ENCODE measurements at places on chromosomes 16 and 17.

- no peak for DNase-seq
- H3K27ac ChIP-seq = no peak overlapping the region
- H3K4me3 ChIP-seq = no peak overlapping the region
- H3K27me3 ChIP-seq = no peaks in the 10 kb centered on the region
- H3K36me3 ChIP-seq = no peaks in the 10 kb centered on the region
- H3K4me1 ChIP-seq = no peaks in the 10 kb centered on the region
Measured at GRCh38 chr16:29192329-29193247, 207.7 kb downstream of the LAT start.

DNA sequence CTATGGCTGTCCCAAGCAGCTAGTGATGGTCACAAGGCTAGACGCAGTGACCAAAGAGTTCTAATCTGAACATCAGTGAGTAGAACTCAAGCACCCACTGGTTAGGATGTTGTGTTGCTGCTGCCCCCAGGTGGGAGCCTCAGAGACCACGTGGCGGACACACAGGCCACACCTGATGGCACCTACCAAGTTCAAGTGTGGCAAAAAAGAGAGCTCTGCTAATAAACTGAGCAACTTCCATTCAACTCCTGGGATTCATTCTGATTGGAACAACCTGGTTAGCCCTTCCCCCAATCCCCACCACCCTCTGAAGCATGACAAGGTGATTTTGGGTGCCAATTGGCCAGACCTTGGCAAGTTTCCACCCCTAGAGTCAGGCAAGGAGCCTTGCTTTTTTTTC lies 3.5 kb upstream of the LCMT1 start:
- no peaks in the 10 kb centered on the region for H3K27me3 ChIP-seq
- no peaks in the 10 kb centered on the region for H3K36me3 ChIP-seq
- peaks cover 4% of the 10 kb centered on the region for H3K4me1 ChIP-seq
- H3K27ac ChIP-seq = no peak overlapping the region

DNA sequence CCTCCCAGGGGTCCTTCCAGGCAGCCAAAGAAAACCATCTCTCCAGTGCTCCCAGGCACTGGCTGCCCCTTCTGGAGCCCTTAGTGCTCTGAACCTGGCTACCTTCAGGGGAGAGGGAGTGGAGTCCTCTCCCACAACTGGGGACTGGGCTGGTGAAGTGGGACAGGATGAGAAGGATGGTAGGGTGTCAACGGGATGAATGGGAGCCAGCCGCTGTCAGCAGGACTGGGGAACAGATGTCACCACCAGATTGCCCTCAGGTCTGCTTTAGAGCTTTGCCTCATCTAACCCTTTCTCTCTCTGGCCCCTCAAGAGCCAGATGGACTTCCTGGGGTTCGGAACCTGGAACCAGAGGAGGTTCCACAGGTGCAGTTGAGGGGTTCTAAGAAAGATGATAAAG lies 488 bp upstream of the SEBOX start:
- DNase-seq = no peak
- no peaks in the 10 kb centered on the region for H3K4me1 ChIP-seq
- H3K4me3 ChIP-seq = no peak overlapping the region

GRCh38 chr16:3773663-3774062 lies 56.3 kb upstream of the TRAP1 start:
- H3K36me3 ChIP-seq = peaks cover 9% of the 10 kb centered on the region
- no peak overlapping the region for H3K4me3 ChIP-seq
- no peaks in the 10 kb centered on the region for H3K27me3 ChIP-seq

- H3K4me3 ChIP-seq = no peak overlapping the region
- H3K36me3 ChIP-seq = no peaks in the 10 kb centered on the region
- H3K27me3 ChIP-seq = no peaks in the 10 kb centered on the region
- H3K4me1 ChIP-seq = peaks cover 15% of the 10 kb centered on the region
- H3K27ac ChIP-seq = peak overlapping the region; percentile 90
Measured at GRCh38 chr17:75636381-75637142, 3.3 kb downstream of the SMIM5 start.

- H3K4me3 ChIP-seq = no peak overlapping the region
- H3K36me3 ChIP-seq = no peaks in the 10 kb centered on the region
- no peak overlapping the region for H3K27ac ChIP-seq
- DNase-seq = no peak
- H3K27me3 ChIP-seq = no peaks in the 10 kb centered on the region
Measured at GRCh38 chr16:57889960-57890751, 80.8 kb downstream of the CNGB1 start.

GRCh38 chr17:59330053-59330942 lies 1.2 kb upstream of the YPEL2 start:
- no peak overlapping the region for H3K4me3 ChIP-seq
- peak; percentile 54 for DNase-seq
- no peaks in the 10 kb centered on the region for H3K4me1 ChIP-seq
- H3K36me3 ChIP-seq = no peaks in the 10 kb centered on the region
- H3K27me3 ChIP-seq = no peaks in the 10 kb centered on the region
- H3K27ac ChIP-seq = peak overlapping the region; percentile 94

DNA sequence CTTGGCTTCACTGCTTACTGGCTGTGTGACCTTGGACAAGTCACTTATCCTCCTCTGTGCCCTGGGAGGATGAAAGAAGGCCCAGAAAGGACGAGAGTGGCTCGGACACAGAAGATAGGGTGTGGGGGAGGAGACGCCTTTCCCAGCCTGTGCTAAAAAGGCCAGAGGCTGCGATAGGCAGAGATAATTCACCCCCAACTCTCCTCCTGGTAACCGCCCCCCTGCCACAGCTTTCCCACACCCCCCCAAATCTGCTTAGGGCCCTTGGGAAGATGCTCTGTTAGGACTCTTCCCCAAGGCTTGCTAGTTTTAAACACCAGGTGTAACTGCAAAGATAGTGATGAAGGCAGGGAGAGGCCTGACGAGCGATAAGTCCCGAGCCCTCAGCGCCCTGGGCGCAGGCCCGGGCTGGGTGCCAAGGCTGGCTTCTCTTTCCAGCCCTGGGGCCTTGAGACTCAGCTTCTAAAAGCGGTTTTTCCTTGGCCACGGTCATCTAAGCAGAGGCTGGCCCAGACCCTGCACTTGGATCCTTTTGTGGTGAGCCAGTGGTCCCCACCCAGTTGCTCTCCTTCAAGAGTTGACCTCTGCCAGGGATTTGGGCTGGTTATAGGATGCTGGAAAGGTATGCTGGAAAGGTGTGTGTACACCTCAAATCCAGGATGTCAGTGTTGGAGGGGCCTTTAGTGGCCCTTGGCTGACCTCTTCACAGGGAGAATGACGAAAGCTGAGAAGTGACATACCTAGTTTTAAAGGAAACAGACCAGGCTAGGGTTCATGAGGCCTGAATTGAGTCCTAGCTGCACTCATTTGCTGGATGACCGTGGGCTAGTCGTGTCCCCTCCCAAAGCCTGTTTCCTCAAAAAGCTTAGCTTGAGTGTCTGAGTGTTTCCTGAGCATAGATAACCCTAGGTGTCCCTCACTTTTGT lies 3.4 kb upstream of the PPP1R9B start:
- no peak overlapping the region for H3K4me3 ChIP-seq
- peak overlapping the region; percentile 88 for H3K27ac ChIP-seq
- no peak for DNase-seq
- H3K4me1 ChIP-seq = peaks cover 28% of the 10 kb centered on the region

GRCh38 chr16:3009568-3010390 lies 2.9 kb upstream of the CLDN9 start:
- H3K27me3 ChIP-seq = no peaks in the 10 kb centered on the region
- peak; percentile 71 for DNase-seq
- no peaks in the 10 kb centered on the region for H3K36me3 ChIP-seq

GRCh38 chr17:2634361-2634960 lies 41.0 kb downstream of the PAFAH1B1 start:
- H3K4me3 ChIP-seq = no peak overlapping the region
- no peaks in the 10 kb centered on the region for H3K36me3 ChIP-seq
- H3K27ac ChIP-seq = no peak overlapping the region
- H3K27me3 ChIP-seq = no peaks in the 10 kb centered on the region
- H3K4me1 ChIP-seq = no peaks in the 10 kb centered on the region

DNA sequence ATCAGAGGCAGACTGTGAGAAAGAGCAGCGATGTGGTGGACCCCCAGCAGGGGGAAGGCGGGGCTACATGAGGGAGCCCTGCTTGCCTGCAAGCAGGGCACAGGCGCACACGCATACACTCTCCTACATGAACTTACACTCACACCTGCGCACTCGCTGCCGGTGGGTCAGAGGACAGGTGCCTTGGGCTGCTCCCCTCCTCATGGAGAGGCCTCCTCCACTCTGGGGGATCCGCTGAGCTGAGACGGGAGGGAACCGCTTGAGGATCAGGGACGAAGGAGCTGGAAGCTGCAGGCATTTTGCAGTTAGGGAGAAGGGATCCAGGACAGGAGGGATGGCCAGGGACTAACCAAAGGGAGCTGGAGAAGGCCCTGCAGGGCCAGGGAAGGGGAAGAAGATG lies 14.2 kb downstream of the OSBPL7 start:
- no peak for DNase-seq
- no peaks in the 10 kb centered on the region for H3K27me3 ChIP-seq
- H3K4me1 ChIP-seq = no peaks in the 10 kb centered on the region
- no peaks in the 10 kb centered on the region for H3K36me3 ChIP-seq
- no peak overlapping the region for H3K4me3 ChIP-seq

DNA sequence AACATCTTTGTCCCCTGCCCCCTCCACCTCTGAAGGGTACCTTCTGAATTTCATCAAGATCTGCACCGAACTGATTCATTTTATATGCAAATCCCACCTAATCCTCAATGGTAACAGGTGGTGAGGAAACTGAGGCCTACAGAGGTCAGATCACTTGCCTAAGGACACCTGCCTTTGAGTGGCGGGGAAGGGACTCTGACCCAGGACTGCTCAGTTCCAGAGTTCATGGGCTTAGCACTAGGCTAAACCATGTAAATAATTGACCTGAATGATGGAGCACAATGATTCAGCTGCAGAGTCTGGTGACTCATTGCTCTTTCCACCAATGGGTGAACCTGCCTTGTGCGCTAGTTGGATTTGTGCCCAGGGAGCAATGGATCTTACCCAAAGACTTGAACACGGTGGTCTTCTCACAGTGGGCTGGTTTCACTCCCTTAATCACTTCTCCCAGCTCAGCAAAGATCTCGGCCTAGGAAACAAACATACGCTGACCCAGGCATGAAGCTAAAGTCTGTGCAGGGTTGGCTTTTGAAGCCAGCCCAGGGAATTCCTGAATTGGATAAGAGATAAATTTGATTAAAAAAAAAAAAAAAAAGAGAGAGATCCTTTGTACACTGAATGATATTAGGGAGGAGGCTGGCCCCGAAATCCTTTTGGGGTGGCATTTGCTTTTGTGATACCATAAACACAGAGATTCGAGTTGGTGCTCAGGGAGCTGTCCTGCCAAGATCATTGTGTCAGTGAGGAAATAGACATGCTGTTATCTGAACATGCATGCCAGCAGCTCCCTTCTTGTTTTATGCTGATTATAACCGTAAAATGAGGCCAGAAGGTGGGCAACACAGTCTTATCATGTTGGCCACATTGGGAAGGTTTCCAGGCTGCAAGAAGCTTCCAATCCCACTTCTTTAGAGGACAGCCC lies 17.0 kb downstream of the CRYM start:
- DNase-seq = no peak
- no peak overlapping the region for H3K4me3 ChIP-seq
- no peak overlapping the region for H3K27ac ChIP-seq
- no peaks in the 10 kb centered on the region for H3K4me1 ChIP-seq
- H3K27me3 ChIP-seq = no peaks in the 10 kb centered on the region

DNA sequence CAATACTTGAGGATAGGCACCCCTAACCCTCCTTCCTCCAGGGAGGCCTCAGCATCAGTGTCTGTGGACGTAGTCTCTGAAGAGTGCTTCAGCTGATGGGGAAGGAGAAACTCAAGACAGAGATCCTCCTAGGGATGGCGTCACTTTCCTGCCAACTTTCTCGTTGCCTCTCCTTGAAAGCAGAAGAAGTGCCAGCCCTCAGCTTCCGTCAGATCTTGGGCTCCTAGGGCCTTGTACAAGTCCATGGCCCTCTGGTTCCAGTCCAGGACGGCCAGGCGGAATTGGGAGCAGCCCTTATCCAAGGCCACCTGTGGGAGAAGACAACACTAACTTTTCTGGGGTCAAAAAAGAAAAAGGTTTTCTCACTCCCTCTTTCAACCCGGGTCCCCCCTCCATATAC lies 1.3 kb downstream of the SAT2 start:
- DNase-seq = no peak
- H3K4me3 ChIP-seq = no peak overlapping the region
- H3K27me3 ChIP-seq = no peaks in the 10 kb centered on the region
- H3K27ac ChIP-seq = no peak overlapping the region
- H3K4me1 ChIP-seq = no peaks in the 10 kb centered on the region

DNA sequence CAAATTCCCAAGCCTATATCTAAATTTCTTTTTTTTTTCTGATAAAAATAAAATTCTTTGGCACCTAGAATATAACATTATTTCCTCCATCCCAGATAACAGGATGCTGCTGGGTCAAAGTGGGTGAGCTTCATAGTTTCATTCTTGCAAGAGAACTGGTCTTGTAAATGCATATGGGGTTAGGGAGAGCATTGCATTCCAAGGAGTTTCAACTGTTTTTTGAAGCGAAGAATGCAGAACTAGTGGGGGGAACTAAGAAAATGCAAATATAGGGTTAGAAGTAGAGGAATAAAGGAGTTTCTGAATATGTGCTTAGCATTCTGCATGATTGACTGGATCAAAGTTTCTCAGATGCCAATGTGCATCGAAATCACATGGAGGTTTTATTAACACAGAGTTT lies 347.2 kb upstream of the XYLT1 start:
- no peak overlapping the region for H3K27ac ChIP-seq
- H3K27me3 ChIP-seq = no peaks in the 10 kb centered on the region
- no peak overlapping the region for H3K4me3 ChIP-seq
- no peaks in the 10 kb centered on the region for H3K36me3 ChIP-seq
- DNase-seq = no peak

- H3K4me1 ChIP-seq = peaks cover 5% of the 10 kb centered on the region
- no peak overlapping the region for H3K27ac ChIP-seq
- peaks cover 3% of the 10 kb centered on the region for H3K36me3 ChIP-seq
- no peak for DNase-seq
- H3K4me3 ChIP-seq = no peak overlapping the region
- no peaks in the 10 kb centered on the region for H3K27me3 ChIP-seq
Measured at GRCh38 chr17:38725066-38725465, 5.1 kb upstream of the CISD3 start.
